Aorta (tissue), 5 donors: ENCODE measurements at places on chromosomes 11 and 22. TPM values are rescaled to one million over a fixed set of nuclear protein-coding genes. Genes with fewer than 3 reads are reported as not detected.

GRCh38 chr22:39092111-39092862 lies 4.8 kb upstream of the APOBEC3H start:
- H3K36me3 ChIP-seq: no peaks in the 10 kb centered on the region
- no peak overlapping the region for H3K4me3 ChIP-seq
- no peaks in the 10 kb centered on the region for H3K4me1 ChIP-seq

The DEFB131B gene
- total RNA-seq: not detected

The CRYBB2 gene
- total RNA-seq: 0.45 TPM

- H3K4me1 ChIP-seq: no peaks in the 10 kb centered on the region
- no peaks in the 10 kb centered on the region for H3K27me3 ChIP-seq
- no peak overlapping the region for H3K4me3 ChIP-seq
- no peak overlapping the region for H3K27ac ChIP-seq
- no peaks in the 10 kb centered on the region for H3K36me3 ChIP-seq
These were observed 378.1 kb downstream of the CADM1 start for GRCh38 chr11:115126092-115126491.

DNA sequence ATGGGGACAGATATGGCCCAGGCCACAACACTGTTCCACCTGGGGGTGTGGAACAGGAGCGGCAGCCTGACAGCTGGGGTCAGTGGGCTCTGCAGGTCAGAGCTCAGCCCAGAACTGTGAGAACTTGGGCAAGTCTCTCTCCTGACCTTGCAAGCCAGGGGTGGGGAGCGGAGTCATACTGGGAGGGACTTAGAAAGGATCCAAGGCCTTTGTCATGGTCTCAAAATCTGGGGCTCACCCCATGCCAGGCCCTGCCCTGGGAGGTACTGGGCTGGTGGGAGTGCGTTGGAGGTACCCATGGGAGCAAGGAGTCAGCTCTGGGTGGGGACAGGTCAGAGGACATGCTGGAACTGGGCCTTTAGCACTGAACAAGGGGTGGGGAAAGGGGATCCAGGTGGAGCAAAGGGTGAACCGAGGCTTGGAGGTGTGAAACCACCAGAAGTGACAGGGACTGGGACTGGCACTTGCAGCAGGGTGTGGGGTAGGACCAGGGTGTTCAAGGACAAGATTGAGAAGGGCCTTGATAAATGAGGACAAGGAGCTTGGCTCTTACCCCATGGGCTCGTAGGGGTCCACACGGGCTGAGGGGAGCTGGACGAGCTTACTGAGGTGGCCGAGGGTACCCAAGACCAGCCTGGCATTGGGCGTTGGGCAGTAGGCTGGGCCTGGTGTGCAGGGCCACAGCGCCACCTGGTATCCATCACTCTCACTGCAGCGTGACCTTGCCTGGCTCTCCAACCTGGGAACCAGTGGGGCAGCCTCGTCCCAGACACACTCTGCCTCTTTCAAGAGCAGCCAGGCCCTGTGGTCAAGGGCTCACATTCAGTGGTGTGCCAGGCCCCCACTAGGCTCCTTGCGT lies 7.4 kb upstream of the PMM1 start:
- H3K27me3 ChIP-seq: no peaks in the 10 kb centered on the region
- H3K4me1 ChIP-seq: no peaks in the 10 kb centered on the region
- H3K27ac ChIP-seq: no peak overlapping the region

GRCh38 chr11:33500861-33501479 lies 199.7 kb downstream of the C11orf91 start:
- H3K4me3 ChIP-seq: no peak overlapping the region
- H3K27ac ChIP-seq: no peak overlapping the region
- DNase-seq: no peak
- H3K36me3 ChIP-seq: no peaks in the 10 kb centered on the region

DNA sequence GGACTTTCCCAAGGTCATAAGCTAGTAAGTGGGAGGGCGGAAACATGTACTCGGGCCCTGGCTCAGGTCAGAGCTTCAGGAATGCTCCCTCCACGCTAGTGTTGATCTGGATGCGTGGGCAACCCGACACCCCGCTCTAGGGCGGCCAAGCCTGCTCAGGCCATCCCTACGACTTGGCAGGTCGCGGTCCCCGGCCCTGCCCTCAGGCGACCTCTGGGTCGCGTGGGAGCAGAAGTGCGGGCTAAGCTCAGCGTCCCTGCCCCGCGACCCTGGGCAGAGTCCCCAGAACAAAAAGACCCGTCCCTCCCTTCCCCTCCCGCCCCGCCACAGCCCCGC lies 781 bp upstream of the TEF start:
- no peaks in the 10 kb centered on the region for H3K27me3 ChIP-seq
- peak; percentile 89 for DNase-seq
- no peaks in the 10 kb centered on the region for H3K4me1 ChIP-seq
- peak overlapping the region; percentile 66 for H3K27ac ChIP-seq
- no peak overlapping the region for H3K4me3 ChIP-seq
- no peaks in the 10 kb centered on the region for H3K36me3 ChIP-seq

DNA sequence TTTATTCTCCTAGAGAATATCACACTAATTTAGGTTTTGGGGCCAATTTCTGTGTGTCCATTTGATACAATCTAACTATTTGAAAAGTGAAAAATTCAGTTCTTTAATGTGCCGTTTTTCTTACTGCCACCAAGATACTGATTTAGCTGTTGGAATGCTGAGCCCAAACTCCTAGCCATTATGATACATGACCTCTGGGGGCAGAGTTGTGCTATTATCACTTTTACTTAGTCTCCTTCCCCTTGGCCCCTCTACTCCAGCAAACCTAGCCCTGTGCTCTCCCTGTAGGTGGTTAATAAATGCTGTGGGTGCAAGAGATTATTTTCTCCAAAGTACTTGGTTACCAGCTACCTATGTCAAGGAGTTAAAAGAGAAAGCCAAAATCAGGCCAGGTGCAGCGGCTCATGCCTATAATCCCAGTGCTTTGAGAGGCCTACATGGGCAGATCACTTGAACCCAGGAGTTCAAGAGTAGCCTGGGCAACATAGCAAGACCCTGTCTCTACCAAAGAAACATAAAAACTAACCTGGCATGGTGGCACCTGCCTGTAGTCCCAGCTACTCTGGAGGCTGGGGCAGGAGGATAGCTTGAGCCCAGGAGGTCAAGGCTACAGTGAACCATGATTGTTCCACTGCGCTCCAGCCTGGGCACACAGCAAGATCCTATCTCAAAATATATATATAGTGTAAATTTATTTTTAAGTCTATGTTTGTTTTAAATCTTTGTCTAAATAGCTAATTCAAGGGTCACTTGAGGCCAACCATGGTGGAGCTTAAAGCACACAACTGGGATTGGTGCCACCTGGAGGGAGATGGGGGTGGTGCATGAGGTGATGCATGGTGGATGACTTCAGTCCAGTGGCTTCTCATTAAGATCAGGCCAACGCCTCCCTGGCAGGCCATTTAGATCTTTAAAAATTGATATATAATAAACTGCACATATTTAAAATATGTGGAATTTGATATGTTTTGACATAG lies 193.2 kb upstream of the PLET1 start:
- H3K27me3 ChIP-seq: no peaks in the 10 kb centered on the region
- H3K4me3 ChIP-seq: no peak overlapping the region
- no peaks in the 10 kb centered on the region for H3K36me3 ChIP-seq

DNA sequence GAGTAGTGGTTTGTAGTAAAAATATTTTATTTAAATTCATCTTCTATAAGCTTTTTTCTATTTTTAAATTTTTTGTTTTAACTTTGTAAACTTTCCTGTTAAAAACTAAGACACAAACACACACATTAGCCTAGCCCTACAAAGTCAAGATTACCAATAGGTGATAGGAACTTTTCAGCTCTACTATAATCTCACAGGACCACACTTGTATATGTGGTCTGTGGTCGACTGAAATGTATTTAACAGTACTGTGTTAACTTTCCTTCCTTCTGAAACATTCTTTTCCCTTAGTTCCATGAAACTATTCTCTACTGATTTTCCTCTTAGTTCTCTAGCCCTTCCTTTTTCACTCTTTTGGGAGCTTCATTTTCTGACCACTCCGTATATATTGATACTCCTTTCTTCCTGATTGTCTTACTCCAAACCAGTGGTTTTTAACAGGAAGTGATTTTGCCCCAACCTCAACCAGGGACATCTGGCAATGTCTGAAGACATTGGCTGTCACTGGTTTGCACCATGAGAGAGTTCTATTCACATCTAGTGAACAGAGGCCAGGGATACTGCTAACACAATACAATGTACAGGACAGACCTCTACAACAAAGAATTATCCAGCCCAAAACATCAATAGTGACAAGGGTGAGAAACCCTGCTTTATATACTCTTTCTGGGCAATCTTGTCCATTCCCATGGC lies 8.8 kb downstream of the ZW10 start:
- H3K4me3 ChIP-seq: no peak overlapping the region
- H3K36me3 ChIP-seq: peaks cover 1% of the 10 kb centered on the region
- no peaks in the 10 kb centered on the region for H3K4me1 ChIP-seq
- no peak for DNase-seq
- no peaks in the 10 kb centered on the region for H3K27me3 ChIP-seq

DNA sequence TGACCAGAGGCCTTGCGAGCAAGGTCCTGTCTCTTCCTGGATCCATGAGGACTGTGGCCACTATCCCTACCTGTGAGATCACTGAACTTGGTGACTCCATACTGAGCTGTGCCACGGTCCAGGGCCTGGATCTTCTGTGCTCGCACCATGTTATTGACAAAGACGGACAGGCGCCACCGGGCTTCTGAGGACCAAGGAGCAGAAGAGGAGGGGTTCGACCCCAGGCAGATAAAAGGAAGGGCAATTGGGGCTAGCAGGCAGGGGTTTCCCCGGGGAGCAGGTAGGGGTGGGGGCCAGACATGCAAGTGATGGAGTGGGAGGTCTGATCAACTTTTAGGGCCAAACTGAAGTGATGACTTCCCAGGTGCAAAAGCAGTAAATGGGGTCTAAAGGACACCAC lies 2.2 kb downstream of the CTSF start:
- H3K4me1 ChIP-seq: no peaks in the 10 kb centered on the region
- no peak overlapping the region for H3K27ac ChIP-seq
- no peaks in the 10 kb centered on the region for H3K27me3 ChIP-seq
- DNase-seq: no peak
- H3K4me3 ChIP-seq: no peak overlapping the region
- H3K36me3 ChIP-seq: no peaks in the 10 kb centered on the region

The HSPB2 gene
- 24.8 TPM for total RNA-seq

The OR6A2 gene
- not detected for total RNA-seq

The OR51E2 gene
- total RNA-seq: 1.2 TPM

The LIPT2 gene
- total RNA-seq: 1.8 TPM

GRCh38 chr11:17579451-17579850 lies 32.4 kb downstream of the OTOG start:
- no peaks in the 10 kb centered on the region for H3K4me1 ChIP-seq
- DNase-seq: no peak
- no peaks in the 10 kb centered on the region for H3K36me3 ChIP-seq
- H3K27me3 ChIP-seq: no peaks in the 10 kb centered on the region
